ENCODE measurements at places on chromosomes 3 and 15. TPM values are rescaled to one million over a fixed set of nuclear protein-coding genes. Genes with fewer than 3 reads are reported as not detected.

DNA sequence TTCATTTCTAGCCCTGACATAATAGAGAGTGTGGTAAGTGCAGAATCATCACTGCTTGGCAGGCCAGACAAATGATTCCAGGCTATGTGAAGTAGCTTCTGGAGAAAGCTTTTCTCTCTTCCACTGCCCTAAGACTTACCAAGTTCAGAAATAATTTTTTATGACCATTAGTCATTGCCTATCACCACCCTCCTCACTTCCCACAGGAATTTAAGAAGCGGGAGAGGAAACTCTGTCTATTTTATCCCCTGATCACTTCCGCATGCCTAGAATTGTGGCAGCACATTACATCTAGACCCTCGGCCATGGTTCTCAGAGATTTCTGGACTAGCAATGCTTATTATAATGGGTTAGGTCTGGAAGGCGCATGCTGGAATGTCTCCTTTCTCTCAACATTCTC, 397.8 kb upstream of the NR2F2 start:
- peaks cover 6% of the 10 kb centered on the region for H3K4me1 ChIP-seq
- DNase-seq, result no peak
- no peaks in the 10 kb centered on the region for H3K27me3 ChIP-seq
- H3K27ac ChIP-seq, result no peak overlapping the region
- no peak overlapping the region for H3K4me3 ChIP-seq
- no peaks in the 10 kb centered on the region for H3K36me3 ChIP-seq

GRCh38 chr3:72515941-72516340, 332.3 kb downstream of the SHQ1 start:
- peaks cover 30% of the 10 kb centered on the region for H3K4me1 ChIP-seq
- no peaks in the 10 kb centered on the region for H3K27me3 ChIP-seq
- no peak for DNase-seq
- H3K27ac ChIP-seq, result no peak overlapping the region
- H3K4me3 ChIP-seq, result no peak overlapping the region

- peaks cover 23% of the 10 kb centered on the region for H3K27me3 ChIP-seq
- no peak overlapping the region for H3K4me3 ChIP-seq
- no peak overlapping the region for H3K27ac ChIP-seq
Observed at GRCh38 chr3:14523792-14524191, 16.4 kb downstream of the GRIP2 start.

DNA sequence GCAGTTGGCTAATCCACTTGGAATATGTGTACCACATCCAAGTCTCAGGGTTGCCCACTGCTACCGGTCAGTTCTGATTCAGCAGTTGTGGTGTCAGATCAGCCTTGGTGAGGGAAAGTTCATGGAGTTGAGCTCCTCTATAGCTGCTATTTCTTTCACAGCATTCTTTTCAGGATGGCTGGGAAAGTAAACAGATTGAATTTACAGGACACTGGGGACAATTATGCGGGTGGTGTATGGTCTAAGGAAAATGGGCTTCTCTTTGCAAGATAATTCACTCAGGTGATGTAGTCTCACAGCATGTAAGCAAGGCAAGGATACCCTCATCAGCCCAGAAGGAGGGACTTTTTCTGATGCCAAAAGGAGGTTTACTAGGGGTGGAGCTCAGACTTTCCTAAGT, 249.9 kb downstream of the DOCK3 start:
- peaks cover 4% of the 10 kb centered on the region for H3K36me3 ChIP-seq
- no peaks in the 10 kb centered on the region for H3K27me3 ChIP-seq

- H3K27me3 ChIP-seq, result no peaks in the 10 kb centered on the region
- no peak overlapping the region for H3K4me3 ChIP-seq
- no peak for DNase-seq
- H3K27ac ChIP-seq, result no peak overlapping the region
- H3K4me1 ChIP-seq, result no peaks in the 10 kb centered on the region
- no peaks in the 10 kb centered on the region for H3K36me3 ChIP-seq
Observed at GRCh38 chr3:111321786-111322185, 220.2 kb upstream of the CD96 start.

EXD1 gene
- total RNA-seq, result not detected

Data from type B pancreatic cell (in vitro differentiated cells).